B cell (primary cell): ENCODE measurements at places on chromosomes 5 and 9. TPM values are rescaled to one million over a fixed set of nuclear protein-coding genes. Genes with fewer than 3 reads are reported as not detected.

DNA sequence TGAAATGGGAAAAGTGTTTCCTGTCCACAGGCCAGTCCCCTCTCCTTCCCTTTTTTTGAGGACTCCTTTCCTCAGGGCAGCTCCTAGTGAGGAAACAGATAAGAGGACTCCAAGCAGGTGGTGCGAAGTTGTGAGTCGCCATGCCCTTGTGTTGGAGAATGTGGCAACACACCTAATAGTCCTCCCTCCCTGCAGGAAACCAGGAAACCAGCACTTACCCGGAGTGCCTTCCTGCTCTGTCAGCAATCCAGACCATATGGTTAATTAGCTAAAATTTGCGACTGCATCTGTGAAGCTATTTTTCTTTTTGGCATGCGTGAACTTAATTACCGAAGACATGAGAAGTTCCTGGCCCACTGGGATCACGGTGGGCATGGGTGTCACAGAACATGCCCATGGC, 69.9 kb downstream of the TRIM32 start:
- DNase-seq: no peak

- DNase-seq: no peak
Observed at GRCh38 chr5:81525690-81526089, 131.8 kb upstream of the ACOT12 start.

DNA sequence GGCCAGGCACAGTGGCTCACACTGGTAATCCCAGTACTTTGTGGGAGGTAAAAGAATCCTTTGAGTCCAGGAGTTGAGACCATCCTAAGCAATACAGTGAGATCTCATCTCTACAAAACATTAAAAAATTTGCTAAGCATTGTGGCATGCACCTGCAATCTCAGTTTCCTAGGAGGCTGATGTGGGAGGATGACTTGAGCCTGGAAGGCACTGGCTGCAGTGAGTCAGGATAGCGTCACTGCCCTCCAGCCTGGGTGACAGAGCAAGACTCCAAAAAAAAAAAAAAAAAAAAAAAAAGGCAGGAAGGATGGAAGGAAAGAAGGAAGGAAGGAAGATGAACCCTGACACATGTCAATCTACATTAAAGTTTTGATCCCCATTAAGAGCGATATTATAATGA, 1452.2 kb upstream of the ACO1 start:
- DNase-seq: no peak

Gene UGT3A1
- not detected in 2 replicates for polyA plus RNA-seq

DNA sequence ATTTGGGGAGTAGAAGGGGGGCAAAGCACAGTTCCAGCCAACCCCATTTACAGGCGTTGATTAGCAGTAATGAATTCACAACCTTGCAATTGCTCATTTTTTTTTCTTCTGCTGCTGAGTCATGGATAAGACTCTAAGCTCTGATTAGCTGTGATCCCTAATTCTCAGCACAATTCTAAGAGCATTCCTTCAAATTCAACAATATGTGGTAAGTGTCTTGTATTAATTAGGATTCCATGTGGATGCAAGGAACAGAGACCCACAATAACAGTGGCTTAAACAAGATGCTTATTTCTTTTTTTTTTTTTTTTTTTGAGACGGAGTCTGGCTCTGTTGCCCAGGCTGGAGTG, 133.4 kb downstream of the PALM2AKAP2 start:
- no peak for DNase-seq

Gene DRD1
- polyA plus RNA-seq: not detected in 2 replicates

- DNase-seq: no peak
Observed at GRCh38 chr9:133370685-133371084, 5.2 kb downstream of the SURF4 start.
